Stomach (tissue), 19 donors: ENCODE measurements at places on chromosomes 5 and 9.

- peak; percentile 6 for DNase-seq
These were observed 48.7 kb downstream of the CHD1 start for GRCh38 chr5:98880151-98880550.

- no peak for DNase-seq
These were observed 36.4 kb downstream of the LARP1 start for GRCh38 chr5:154791535-154791934.

- DNase-seq, result no peak
These were observed 33.4 kb upstream of the CSNK1G3 start for GRCh38 chr5:123478546-123478945.

GRCh38 chr5:143677403-143677802, 134.6 kb upstream of the HMHB1 start:
- no peak for DNase-seq

GRCh38 chr5:55360190-55360589, 52.4 kb downstream of the MTREX start:
- no peak for DNase-seq

DNA sequence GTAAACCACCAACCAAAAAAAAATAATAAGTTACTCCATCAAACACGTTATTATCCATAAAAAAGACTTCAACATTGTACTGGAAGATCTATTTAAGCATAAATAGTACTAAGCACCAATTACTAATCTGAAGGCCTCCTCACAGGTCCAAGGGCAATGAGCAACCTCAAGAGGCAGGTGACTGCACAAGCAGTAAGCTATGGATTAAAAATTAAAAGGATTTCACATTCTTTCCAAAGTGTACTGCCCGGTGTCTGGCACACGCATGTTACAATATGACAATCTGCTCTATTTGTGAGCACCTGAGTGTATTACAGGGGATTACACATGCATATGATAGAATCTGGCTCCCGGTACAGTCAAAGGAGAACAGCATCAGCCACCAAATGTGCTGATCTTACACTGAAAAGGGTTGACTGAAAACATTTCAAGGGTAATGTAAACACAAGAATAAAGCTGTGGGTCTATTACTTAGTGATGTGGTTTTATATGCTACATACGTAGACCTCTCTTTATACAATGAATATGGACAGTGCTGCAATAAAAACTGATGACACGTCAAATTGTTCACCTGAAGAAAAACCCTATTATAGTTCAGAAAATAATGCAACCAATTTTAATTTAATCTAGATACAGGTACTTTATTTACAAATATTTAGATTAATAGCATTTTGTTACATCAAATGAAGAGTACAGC, 22.8 kb downstream of the RAB14 start:
- DNase-seq, result no peak

GRCh38 chr5:54156577-54156976, 153.8 kb downstream of the ARL15 start:
- no peak for DNase-seq
